IMR-90 (cell line): ENCODE measurements at places on chromosomes 1 and 21.

DNA sequence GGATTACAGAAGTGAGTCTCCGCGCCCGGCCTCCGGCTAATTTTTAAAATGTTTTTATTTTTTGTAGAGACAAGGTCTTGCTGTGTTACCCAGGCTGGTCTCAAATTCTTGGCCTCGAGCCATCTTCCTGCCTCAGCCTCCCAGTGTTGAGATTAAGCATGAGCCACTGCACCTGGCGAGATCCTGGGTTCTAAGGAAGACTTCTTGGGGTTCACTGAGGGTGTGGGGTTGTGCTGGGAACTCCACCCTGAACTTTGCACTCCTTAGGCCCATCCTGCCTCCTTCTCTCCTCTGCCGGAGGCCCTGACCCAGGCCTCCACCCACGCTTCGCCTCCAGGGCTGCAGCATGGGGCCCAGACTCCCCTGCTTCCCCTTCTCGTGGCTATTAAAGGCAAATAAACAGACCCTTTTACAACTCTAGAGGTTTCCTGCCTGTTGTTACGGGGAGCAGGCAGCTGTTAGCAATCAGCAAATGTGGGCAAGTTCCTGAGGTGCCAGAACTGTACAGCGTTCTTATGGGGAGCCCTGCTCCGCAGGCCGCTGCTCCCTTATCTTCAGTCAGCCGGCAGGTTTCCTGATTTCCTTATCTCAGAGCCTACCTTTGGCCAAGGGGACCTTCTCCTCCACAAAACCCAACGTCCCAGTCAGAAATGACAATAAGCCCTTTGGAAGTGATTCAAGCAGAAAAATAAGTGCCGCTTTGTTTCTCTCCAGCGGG, 41.0 kb upstream of the LIN9 start:
- DNase-seq, result no peak

- no peak for DNase-seq
Measured at GRCh38 chr1:42370876-42371549, 9.6 kb upstream of the RIMKLA start.

DNA sequence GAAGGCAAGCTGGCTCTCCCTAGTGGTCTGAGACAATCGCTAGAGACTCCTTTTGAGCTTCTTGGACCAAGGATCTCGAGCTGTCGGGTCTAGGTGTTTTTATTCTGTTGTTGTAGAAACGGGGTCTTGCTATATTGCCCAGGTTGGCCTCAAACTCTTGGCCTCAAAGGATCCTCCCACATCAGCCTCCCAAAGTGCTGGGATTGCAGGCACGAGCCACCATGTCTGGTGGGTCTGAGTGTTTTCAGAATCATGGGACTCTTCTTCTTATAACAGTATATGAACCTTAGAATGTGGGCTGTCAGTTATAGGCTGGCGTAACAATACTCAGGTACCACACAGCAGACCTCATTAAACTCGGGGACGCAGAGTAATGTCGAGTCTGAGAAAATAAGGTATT, 33.1 kb downstream of the DNAJC11 start:
- DNase-seq, result no peak

DNA sequence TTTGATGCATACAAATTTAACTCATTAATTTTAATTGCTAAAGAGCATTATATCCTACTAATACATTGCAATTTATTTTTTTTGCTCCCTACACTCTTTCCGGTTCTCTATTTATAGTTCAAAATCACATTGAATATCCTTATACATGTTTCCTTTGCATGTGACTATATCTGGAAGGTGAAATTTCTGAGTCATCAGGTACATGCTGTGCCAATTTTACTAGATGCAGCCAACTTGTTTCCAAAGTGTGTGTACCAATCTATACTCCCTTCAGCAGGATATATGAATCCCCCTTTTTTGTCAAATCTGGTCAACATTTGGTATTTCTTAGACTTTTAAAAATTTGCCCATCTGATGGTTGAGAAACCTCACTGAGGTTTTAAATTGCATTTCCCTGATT, 602.9 kb upstream of the CAMK1G start:
- no peak for DNase-seq

GRCh38 chr1:3774946-3775489, 2.5 kb downstream of the SMIM1 start:
- DNase-seq, result no peak

DNA sequence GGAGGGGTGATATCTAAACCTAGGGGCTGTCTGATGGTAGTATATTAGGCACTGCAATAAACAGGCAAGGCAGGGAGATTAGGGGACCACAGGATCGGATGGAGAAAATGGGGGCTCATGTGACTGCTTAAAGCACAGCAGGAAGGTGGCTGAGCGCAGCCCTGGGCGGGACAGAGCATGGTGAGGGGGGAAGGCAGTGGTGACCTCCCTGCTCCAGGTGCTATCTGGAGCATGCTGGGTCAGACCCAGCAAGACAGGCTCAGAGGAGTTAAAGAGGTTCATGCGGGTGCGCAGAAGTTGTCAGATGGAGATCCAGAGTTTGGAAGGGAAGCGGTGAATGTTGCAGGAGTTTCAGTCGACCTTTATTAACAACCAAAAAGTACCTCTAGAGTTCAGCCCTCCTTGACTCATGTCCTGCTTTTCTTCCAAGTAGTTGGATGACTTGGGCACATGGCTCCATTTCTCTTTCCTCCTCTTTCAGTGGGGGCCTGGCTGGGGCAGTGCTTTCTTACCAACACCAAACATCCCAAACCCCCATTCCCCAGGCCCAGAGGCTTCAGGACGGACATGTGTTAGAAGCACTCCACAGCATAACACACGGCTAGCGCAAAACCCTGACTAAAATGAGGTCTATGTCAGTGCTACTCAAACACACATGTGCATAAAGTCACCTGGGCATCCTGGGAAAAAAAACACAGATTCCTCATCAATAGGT, 41.5 kb downstream of the CAPN9 start:
- no peak for DNase-seq

DNA sequence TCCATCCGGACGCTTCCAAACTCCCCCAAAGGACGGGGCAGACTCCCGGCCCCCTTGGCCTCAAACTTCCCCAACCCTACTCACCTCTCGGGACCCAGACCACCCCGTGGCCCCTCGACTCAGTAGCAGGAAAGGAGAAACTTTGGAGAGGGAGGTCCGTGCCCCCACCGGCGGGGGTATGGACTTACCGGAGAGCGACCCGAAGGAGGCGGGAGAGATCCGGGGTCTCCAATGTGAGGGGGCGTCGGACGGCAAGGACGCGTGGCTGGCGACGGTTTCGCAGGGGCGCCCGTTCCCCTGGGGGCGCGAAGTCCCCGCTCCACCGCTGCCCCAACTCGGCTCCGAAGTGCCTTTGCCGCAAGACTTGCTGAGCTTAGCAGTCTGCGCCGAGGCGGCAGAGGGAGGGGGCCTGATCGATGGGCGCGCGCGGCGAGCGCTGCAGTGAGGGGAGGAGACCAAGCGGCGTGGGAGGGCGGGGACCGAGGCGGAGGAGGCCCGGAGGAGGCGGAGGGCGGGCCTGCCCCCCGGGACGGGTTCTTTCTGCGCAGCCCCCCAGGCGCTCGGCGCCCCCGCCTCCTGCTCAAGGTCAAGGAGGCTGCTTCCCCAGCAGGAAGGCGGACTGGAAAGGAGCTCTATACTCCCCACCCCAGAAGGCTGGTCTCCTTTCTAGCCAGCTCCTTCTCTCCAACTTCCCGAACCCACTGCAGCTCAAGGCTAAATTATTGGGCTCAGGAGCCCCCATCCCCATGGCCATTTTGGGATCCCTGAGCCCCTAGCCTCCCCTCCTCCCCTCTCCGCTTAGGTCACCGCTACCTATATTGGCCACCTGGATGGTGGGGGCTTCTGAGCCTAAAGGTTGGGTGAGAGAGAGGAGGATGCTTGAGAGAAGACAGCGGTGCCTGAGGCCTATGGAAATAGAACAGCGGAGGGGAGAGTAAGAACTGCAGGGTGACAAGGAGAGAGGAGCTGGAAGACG, at the start of gene SYT2:
SYT2 (minus strand) TSS at position 385 of the 976 bp plus-strand sequence. CDS start 104,682 bp downstream, outside the sequence.
- no peak for DNase-seq

- DNase-seq, result peak; percentile 20
Measured at GRCh38 chr1:235286667-235287066, 41.3 kb downstream of the ARID4B start.
